Tibial artery (tissue), 4 donors: ENCODE measurements at places on chromosomes 16 and 17.

- DNase-seq = no peak
Observed at GRCh38 chr16:5349670-5350517, 252.3 kb upstream of the EEF2KMT start.

- DNase-seq = no peak
Observed at GRCh38 chr16:54493061-54493460, 206.5 kb upstream of the IRX3 start.

DNA sequence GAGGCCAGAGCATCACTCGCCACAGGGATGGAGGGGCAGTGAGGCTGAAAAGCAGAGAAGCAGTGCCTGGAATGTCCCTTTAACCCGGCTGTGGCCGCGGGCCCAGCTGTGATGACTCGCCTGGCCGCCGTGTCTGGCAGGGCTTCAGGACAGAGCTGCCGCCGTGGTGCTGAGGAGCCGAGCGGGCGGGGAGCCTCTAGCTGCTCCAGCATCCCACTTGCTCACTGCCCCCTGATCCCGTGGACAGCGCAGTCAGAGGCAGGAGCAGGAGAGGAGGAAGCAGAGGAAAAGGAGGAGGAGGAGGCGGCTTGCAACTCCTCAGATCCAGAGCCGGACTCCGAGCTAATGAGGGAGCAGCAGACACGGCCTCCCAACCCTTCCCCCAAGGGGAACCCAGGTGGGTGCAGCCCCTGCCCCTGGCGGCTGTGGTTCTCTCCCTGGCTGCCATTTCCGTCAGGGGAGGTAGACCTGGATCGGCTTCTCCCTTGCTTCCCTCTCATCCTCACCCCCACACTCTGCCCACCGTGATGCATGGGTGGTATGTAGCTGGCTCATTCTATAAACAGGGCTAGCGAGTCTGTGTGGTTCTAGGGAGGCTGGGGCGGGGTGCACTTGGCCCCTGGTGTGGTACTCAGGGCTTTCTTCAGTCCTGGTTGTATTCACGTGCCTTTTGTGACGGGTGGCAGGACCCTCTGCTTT, 165.7 kb downstream of the CMIP start:
- DNase-seq = peak; percentile 82

DNA sequence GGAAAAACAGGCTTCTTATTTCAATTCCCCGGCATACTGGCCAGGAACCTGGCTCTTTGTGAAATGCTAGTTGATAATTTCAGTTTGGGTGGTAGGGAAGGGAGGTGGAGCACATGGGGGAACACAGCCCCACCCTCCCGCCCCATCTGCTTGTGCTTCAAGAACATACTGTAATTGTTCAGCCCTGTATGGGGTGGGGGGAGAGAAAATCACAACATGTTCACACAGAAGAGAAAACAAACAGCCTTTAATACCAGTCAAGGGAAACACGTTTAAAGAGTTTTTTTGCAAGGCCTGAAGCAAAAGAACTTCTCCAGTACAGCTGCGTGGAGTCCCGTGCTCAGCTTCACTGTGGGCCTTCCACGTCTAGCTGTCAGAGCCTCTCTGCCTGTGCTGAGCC, 59.7 kb downstream of the SHISA6 start:
- DNase-seq = no peak

DNA sequence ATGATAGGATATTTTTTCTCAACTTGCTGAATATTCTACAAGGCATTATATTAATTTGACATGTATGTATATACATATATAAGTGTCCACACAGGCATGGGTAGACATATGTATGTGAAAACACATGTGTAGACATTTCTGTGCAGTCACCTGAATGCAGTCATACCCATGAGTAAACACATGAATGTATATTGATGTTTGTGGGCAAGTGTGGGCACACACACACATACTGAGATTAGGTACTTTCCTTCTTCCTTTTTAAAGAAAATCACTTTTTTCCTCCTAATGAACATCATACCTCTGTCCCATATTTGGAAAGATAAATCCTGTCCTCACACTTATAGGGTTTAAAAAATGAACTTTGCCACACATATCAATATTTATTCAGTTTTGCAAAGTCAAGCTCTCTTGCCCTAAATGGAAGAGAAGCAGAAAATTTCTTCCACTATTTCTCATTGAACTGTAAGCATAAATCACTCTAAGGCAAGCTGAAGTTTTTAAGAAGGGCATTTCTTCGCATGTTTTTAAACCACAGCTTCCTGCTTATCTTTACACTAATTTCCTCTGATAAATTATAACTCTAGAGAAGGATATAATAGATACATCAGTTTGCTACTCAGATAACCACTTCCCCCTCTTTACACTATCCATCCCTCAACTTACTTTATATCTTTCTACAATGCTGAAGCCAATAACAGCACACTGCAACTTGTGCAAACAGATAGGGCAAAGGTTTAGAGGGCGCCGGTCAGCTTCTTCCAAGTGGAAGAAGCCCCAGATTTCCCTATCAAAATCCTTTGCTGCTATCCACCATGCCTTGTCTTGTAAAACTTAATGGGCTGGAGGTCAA, 49.6 kb upstream of the LRRC37A3 start:
- DNase-seq = no peak

GRCh38 chr17:28043741-28044140, 1.3 kb downstream of the NLK start:
- DNase-seq = no peak

DNA sequence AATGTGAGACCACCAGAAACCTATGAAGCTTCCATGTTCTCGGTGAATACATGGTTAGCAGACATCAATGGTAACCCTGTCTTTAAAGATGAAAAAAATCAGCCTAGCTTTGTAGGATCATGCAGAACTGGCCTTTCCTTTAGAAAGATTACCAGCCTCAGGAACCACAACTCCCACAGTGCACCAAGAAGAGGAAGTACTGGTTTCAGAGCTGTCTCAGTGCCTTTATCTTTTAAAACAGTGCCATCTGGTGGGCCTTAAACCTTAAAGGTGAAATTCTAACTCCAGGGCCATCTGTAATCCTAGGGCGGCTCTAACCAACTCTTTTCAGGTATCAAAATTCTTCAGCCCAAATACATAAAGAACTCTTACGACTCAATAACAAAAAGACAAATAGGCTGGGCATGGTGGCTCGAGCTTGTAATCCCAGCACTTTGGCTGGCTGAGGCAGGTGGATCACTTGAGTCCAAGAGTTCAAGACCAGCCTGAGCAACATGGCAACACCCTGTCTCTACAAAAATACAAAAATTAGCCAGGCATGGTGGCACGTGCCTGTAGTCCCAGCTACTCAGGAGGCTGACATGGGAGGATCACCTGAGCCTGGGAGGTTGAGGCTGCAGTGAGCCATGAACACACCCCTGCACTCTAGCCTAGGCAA, 5.4 kb downstream of the ATPAF2 start:
- DNase-seq = no peak

DNA sequence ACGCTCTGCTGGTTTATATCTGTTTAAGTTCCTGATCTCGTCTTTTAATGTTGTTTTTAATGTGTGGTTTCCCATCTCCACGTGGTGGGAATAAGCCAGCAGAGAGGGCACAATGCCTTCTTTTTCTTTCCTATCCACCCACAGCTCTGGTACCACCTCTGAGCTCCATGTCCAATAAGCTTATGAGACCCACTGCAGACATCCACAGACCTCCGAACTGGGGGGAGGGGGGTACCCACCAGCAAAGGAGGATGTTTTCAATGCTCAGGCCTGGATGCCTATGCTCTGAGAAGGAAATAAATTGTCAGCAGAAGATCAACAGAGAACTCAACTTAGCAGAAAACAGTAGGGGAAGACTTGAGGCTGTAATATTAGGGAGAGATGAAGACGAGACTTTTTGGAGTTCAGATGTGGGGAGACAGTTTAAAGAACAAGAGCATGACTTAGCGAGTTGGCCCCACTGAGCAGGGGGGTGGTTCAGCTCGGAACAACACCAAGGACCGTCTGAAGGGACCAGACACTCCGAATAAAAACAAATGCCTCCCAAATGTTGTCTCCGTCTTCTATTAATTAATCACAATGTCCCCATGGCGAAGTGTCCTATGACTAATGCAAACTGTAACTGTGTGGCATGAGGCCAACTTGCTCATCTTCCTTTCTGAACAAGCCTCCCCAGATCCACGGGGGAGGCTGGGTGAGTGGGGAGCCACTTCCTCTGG, 62.7 kb downstream of the GAS7 start:
- no peak for DNase-seq

GRCh38 chr16:50025537-50025931, 509 bp downstream of the CNEP1R1 start:
- DNase-seq = no peak

- no peak for DNase-seq
Observed at GRCh38 chr16:67430504-67430976, 381 bp upstream of the HSD11B2 start.

- peak; percentile 24 for DNase-seq
Observed at GRCh38 chr17:48241131-48241591, 133.6 kb downstream of the SNX11 start.

- no peak for DNase-seq
Observed at GRCh38 chr16:27591837-27592236, 41.9 kb downstream of the KATNIP start.

DNA sequence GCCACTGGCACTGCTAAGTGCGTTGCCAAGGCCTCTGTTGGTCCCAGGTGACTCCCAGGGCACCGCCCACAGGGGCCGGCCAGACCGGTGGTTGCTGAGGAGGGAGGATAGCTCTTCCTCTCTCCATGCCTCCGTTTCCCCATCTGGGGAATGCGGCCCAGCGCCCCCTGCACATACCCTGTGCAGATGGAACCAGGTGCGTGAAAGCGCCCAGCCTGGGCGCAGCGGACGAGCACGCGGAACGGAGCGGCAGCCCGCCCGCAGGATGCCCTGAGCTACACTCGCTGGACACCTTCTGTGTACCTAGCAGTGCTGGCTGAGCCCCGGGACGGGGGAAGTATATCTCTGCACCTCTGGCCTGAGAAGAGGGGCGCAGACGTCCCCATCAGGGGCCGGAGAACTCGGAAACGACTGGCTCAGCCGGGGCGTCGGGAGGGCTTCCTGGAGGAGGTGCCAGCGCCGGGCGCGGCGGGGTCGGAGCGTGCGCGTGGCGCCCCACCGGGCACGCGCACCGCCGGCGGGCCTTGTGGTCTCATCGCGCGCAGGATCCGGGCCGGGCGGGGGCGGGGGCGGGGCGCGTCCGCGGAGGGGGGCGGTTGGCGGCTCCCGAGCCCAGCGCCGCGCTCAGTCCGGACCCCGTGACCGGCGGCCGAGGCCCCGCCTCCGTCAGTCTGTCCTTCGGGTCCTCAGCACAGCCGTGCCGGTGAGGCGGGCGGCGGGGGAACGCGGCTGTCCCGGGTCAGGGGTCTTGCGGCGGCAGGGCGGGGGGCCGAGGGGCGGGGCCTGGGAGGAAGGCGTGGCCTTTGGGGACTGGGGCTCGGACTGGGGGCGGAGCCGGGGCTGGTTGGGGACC, at the start of the genes CCDC78 and HAGHL:
Gene CCDC78, minus strand, starts transcription at position 6 of the 853 bp plus-strand sequence. CDS start 76 bp downstream, outside the sequence.
Gene HAGHL, plus strand, starts transcription at position 669 of the 853 bp plus-strand sequence. CDS start 404 bp downstream, outside the sequence.
- DNase-seq = no peak

DNA sequence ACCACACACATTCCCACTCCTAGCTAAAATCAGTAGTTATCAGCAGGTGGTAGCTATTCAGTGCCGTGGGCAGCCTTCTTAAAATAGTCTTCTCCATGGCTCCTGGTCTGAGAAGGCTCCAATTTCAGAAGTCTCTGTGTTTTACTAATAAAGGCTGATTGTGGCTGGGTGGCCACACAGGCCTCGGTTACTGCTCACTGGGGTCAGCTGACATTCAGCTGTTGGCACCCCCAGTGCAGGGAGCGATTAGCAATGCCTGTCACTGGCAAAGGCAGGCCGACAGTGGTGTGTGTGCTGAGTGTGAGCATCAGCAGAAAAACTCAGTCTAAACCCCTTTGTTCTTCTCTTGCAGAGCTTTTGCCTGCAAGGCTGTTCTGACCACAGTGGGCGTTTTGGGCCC, 16.6 kb upstream of the DBNDD1 start:
- DNase-seq = no peak

DNA sequence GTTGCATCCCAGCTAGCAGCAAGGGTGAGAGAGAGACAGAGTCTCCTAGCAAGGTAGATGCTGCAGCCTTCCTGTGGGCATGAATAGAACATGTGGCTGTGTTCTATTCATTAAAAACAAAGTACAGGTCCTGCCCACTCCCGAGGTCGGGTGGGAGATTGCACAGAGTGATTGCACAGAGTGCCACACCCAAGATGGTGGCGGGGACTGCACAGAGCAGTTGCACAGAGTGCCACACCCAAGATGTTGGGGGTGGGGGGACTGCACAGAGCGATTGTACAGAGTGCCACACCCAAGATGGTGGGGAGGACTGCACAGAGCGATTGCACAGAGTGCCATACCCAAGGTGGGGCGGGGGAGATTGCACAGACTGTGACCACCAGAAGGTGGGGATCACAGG, 410.8 kb upstream of the EEF2KMT start:
- no peak for DNase-seq

DNA sequence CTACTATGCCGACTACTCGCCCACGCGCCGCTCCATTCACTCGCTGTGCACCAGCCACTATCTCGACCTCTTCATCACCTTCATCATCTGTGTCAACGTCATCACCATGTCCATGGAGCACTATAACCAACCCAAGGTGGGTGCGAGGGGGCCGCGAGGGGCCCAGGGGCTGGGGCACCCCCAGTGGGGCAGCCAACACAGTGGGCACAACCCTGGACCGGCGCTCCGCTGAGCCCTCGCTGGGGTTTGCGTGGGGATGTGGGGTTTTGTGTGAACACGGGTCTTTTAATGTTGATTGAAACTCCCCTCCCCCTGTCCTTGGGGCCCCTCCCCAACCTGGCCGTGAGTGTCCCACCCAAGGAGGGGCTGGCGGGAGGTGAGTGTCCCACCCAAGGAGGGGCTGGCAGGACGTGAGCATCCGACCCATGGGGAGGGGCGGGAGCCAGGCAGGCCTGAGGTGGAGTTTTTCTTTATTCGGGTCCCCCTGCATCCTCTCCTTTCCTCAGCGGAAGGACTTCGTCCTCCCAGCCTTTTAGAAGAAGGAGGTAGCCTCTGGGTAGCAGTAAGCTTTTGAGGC, 11.2 kb downstream of the TPSG1 start:
- DNase-seq = no peak

- peak; percentile 38 for DNase-seq
Observed at GRCh38 chr17:9057310-9057709, 36.0 kb downstream of the NTN1 start.

- no peak for DNase-seq
Observed at GRCh38 chr17:29593591-29594518, 923 bp downstream of the ANKRD13B start.

DNA sequence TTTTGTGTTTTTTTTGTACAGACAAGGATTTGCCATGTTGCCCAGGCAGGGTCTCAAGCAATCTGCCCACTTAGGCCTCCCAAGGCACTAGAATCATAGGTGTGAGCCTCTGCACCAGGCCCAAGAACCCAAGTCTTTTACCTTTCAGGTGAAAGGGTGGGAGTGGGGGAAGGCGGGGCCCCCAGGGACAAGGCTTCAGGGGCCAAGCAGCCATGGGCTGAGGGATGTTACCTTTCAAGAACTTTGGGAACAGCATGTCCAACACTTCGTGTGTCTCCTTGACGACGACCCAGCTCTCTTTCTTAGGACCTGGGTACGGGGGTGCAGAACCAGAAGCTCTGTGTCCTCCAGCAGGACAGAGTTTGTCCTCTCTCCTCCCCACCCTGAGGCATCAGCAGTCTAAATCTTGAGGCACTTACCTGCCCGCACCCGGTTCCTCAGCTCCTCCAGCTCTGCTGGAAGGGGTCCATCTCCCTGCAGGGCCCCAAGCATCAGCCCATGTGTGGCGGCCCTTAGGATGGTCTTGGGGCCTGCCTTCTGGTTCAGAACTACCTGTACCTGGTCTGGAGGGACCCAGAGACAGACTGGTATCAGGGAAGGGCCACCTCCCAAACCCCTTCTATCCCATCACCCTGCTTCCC, 9.0 kb downstream of the SLC5A2 start:
- no peak for DNase-seq
